ENCODE measurements at places on chromosomes 13 and 19.

GRCh38 chr19:7505682-7506384, 10.1 kb upstream of the ZNF358 start:
- no peak for DNase-seq

DNA sequence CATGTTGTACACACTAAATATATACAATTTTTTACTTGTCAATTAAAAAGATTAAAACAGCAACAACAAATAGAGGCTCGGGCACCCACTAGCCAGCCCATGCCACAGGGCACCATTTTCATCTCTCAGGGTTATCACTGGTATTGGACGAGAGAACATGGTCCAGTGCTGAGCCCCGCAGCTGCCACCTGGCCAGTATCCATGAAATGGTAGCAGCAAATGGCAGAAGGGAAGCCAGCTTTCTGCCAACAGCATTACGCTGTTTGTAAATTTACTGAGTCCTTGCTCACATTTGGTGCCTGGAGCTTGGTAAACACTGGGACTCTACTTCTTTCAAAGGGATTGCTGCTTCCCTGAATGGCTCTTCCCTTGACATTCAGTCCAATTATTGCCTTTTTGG, 87.9 kb upstream of the WASF3 start:
- no peak for DNase-seq

DNA sequence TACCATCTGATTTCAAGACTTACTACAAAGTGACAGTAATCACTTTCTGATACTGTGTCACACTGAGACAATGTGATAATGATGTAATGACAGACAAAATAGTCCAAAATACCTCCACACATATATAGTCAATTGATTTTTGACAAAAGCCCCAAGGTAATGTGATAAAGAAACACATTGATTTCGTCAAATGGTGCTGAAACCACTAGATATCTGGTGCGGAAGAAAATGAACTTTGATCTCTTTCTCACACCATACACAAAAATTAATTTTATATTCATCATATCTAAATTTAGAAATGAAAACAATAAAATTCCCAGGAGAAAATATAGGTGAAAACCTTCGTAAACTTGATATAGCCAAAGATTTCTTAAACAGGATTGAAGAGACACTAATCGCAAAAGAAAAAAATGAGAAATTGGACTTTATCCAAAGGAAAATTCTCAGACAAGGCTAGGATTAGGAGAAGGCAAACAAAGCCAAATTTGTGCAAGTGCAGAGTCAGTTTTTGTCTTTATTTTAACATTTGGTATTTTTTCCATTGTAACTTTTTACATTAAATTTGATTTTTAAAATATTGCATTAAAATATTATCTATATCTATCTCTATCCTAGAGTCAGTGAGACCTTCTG, 739.9 kb downstream of the DIAPH3 start:
- no peak for DNase-seq

DNA sequence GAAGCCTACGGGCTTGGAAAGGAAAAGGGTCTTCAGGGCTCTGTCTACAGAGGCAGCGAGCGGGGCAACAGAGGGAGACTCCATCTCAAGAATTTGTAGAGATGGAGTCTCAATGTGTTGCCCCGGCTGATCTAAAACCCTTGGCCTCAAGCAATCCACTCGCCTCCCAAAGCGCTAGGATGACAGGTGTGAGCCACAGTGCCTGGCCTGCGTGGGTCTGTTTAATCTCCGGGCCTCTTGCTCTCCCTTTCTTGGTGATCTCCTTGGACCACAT, 8.1 kb downstream of the RPS9 start:
- DNase-seq: no peak

- no peak for DNase-seq
Measured at GRCh38 chr19:46926170-46927071, 65.6 kb downstream of the ARHGAP35 start.

DNA sequence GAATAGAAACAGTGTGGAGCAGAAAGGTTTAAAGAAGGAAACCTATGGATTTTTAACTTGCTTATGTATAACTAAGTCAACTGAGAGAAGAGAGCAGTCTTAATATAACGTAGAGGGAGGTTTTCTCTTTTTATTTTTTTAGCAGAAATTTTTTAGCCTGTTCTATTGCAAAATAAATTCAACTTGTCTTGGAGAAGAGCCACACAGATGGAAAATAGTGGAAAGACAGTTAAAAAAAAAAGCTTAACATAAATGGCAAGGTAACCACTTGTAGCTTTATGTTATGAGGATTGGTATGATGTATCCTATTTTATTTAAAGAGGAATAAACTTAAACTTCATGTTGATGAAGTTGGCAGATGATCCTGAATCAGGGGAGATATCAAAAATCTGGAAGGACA, 312.4 kb downstream of the SHISA2 start:
- no peak for DNase-seq

DNA sequence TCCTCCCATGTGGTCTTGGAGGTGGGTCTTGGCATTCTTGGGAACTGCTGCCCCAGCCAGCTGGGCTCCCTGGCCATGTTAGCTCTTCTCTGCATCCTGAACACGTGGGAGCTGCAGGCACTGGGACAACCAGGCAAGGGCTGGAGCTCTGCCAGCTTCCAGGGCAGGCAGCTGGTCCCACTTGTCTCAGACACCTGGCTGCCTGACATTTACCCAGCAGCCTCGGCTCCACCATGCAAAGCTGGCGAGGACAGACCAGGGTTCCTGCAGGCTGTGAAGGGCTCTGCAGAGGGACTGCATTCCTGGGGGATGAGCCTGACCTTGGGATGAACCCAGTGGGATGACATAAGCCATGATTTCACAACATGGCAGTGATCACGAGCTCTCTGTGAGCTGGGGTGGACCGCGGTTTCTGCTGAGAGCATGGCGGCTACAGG, 99.0 kb upstream of the TSHZ3 start:
- no peak for DNase-seq

DNA sequence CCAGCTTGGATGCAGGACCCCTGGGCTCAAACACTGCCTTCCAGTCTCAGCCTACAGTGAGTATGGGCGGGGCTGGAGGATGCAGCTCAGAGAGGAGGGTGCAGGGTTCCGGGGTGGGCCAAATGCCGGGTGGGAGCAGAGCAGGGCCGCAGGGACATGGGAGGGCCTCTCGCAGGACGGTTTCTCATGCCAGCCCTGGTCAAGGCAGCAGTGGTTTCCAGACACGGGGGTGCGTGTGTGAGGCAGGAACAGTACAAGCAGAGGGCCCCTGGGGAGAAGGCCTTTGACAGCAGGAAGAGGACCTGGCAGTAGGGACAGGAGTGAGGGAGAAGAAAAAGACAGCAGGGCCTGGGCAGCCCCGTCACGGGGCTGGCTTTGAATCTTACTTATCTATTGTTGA, 34.1 kb downstream of the CRTC1 start:
- DNase-seq: no peak

- no peak for DNase-seq
Measured at GRCh38 chr13:44399074-44399473, 25.4 kb downstream of the SERP2 start.

GRCh38 chr19:15438124-15438496, 11.6 kb downstream of the WIZ start:
- no peak for DNase-seq

- DNase-seq: no peak
Measured at GRCh38 chr13:71417205-71417604, 449.8 kb downstream of the DACH1 start.

GRCh38 chr13:107870400-107870799, 344.9 kb downstream of the LIG4 start:
- no peak for DNase-seq

- DNase-seq: no peak
Measured at GRCh38 chr13:41985788-41986508, 25.0 kb upstream of the VWA8 start.

- no peak for DNase-seq
Measured at GRCh38 chr13:49466292-49466838, 22.3 kb downstream of the SETDB2 start.

GRCh38 chr13:43787518-43787891, 733 bp upstream of the ENOX1 start:
- DNase-seq: no peak

GRCh38 chr19:41223431-41224234, 4.6 kb downstream of the AXL start:
- no peak for DNase-seq

DNA sequence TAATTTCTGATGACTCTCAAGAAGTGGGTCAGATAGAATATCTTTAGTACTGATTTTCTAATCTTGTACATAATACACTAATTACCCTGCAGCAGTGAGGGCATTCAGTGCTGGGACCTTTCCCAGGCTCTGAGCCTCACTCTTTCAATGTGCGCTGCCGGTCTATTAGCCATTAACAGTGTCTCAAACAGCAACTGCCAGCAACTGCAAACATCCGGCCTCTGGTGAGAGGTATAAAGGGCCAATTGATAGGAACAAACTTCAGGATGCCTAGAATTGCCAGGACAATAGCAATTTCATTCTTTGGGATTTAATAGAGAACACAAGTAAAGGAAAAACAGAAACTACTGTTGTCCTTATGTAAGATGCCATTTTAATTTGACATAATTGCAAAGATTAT, 604.4 kb upstream of the SPRY2 start:
- no peak for DNase-seq

DNA sequence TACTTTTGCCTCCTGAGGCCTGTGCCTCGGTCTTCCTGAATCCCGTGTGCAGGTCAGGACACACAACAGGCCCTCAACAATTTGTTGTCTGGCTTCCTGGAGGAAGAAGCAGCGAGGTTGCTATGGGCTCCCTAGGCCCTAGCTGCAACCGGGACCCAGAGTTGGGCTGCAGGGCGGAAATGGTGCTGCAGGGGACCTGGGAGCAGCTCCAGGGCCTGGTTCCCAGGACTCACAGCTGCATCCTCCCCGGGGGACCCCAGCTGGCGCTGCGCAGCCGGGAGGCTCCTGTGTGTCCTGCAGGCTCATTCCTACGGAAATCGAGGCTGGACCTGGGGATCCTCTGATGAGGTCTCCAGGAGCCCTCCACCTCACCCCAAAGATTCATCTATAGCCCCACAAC, 999 bp upstream of the TNFAIP8L1 start:
- no peak for DNase-seq

GRCh38 chr19:55387736-55388497, 2.2 kb downstream of the RPL28 start:
- no peak for DNase-seq

GRCh38 chr13:113531041-113531873, 40.7 kb upstream of the DCUN1D2 start:
- no peak for DNase-seq

- no peak for DNase-seq
Measured at GRCh38 chr19:6876748-6877147, 10.6 kb upstream of the ADGRE1 start.

- DNase-seq: no peak
Measured at GRCh38 chr13:34322014-34322742, 504.2 kb downstream of the RFC3 start.

- no peak for DNase-seq
Measured at GRCh38 chr19:37505958-37506386, 767 bp upstream of the ZNF793 start.

DNA sequence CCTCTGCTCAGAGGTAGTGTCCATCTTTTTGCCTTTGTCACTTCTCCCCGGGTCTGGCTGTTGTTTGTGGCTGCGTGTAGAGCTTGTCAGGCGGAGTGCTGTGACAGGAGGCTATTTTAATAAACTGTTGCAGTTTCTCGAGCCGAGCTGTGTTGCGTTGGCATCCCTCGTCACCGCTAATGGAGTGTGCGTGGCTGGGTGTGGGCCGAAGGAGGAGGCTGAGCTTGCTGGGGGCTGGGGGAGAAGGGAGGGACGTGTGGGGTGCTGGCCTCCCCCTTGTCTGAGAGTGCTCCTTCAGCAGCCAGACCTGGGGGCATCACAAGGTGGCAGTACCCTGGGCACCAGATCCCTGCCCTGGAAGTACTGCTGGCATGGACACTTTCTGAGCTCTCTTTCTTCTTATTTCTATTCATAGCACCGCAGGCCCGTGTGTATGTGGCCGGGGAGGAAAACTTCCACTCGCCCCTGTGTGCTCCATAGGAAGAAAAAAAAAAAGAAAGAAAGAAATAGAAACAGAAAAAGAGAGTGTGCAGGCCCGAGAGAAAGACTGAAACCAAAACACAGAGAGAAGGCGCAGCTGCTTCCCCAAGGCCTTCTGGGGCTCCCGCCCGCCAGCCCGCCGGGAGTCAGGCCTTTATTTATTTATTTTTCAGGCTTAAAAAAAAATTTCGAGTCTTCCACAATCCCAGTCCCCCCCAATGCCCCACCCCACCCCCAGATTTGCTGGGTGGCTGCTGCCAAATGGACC, 27.0 kb downstream of the NFIX start:
- no peak for DNase-seq

GRCh38 chr19:9808855-9809824, 9.7 kb downstream of the FBXL12 start:
- DNase-seq: no peak

DNA sequence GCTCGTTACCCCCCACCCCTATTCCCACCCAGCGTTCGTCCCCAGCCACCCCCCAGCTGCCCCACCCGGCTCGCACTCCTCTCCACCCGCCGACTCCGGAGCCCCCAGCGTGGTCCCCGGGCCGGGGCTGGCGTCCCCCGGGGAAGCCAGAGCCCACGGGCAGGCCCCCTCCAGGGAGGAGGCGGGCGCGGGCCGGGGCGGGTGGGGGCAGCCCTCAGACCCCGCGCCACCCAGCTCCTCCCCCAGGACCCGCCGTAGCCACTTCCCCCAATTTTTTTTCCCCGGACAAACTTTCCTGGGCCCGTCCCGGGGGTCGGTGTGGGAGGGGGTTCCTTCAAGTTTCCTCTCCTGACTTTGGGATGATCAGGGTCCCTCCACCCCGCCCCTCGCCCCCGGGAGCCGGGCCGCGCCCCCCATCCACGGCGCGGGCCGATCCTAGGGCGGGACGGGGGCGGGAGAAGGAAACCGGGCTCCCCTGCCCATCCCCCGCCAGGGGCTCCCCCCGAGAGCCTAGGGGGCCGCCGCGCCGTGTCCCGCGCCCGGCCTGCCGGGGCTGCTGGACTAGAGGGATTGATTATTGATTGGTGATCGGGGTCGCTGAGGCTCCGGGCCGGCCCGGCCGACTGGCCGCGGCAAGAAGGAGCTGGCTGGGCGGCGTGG, 927 bp upstream of the TSHZ3 start:
- no peak for DNase-seq

DNA sequence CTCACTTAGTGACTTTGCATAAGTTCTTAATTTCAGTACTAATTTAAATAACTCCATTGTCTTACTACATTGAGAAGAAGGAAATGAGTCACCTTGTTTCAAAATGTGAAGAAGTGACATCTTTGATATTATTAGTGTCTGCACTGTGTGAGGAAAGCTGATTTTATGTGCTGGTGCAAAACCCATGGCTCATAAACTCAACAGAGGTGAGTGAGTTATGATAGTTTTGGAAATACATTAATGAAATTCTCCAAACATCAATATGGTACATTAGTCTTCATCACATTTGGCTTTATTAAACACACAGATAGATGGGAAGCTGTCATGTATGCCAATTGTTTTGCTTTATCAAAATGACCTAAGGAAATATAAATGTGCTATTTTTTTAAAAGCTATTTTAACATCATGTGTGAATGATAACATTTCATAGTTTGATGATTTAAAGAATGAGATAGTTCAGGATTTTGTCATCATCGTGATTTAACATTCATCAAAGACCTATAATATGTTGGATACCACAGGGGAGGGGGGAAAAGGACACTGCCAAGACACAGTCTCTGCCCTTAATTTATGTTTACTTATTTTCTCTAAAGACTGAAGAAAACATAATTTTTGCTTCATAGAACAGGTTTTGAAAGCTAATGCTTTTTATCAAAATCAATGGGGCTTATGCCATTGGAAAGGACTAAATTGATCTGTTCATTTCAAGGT, 902.3 kb upstream of the SLITRK1 start:
- DNase-seq: no peak

Data from stimulated activated CD4-positive, alpha-beta T cell treated with anti-CD3 and anti-CD28 coated beads, Interleukin-1b, Interleukin-23, amount 100 ng/mL, for 4 hours (primary cell).